ENCODE measurements at places on chromosomes 7 and 10.

GRCh38 chr7:117478836-117479224 lies 995 bp upstream of the CFTR start:
- DNase-seq = no peak

DNA sequence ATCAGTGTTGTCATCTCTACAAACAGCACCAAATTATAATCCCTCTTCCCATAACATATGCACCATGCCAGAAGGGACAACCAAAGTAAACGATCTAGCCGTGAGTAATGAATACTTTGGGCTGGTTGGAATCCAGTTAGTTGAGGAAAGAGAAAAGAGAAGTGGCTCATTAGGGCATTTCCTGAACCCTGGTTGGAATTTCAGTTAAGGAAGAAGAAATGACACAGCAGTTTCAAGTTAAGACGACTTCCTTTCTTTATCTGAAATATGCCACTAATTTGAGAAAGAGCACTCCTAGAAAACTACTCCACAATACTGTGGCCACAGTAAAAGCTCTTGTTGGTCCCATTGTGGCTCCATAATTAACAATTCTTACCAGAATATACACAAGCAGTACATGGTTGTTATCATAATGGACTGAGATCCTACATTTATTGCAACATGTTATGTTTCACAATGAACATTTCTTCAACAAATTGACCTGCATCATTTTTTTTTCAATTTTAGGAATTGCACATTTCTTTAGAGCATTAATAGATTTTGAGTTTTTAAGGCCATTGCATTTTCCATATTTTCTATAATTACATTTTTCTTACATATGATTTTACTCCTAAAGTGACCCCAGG lies at the start of gene TFEC:
TSS of gene TFEC (minus strand) at position 113 of the 626 bp plus-strand sequence. CDS start 46,322 bp downstream, outside the sequence.
- DNase-seq = no peak

- DNase-seq = no peak
These were observed 89.9 kb downstream of the RNF216 start for GRCh38 chr7:5691606-5692005.

GRCh38 chr7:53358269-53358668 lies 322.8 kb downstream of the POM121L12 start:
- no peak for DNase-seq

GRCh38 chr7:80107278-80107677 lies 27.4 kb upstream of the GNAI1 start:
- DNase-seq = no peak

- DNase-seq = no peak
These were observed 154.6 kb upstream of the TARP start for GRCh38 chr7:38428041-38428440.

DNA sequence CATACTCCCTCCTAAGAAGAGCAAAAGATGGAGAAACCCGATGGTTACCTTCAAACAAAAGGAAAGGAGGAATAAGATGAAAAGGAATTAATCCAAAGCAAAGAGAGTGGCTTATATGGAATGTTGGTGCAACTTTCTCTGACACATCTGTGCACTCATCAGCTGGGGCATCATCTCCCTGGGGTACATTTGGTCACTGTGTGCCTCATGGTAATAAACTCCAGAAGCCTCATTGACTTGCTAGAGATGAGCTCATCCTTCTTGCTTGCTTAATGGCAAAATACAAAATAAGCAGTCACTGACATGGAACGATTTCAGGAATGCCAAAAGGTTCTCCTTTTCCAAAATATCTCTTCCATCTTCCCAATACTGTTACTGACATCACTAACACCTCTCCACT lies 22.5 kb downstream of the CAV1 start:
- no peak for DNase-seq

- no peak for DNase-seq
These were observed 116.9 kb downstream of the CDCA7L start for GRCh38 chr7:21828841-21829240.

DNA sequence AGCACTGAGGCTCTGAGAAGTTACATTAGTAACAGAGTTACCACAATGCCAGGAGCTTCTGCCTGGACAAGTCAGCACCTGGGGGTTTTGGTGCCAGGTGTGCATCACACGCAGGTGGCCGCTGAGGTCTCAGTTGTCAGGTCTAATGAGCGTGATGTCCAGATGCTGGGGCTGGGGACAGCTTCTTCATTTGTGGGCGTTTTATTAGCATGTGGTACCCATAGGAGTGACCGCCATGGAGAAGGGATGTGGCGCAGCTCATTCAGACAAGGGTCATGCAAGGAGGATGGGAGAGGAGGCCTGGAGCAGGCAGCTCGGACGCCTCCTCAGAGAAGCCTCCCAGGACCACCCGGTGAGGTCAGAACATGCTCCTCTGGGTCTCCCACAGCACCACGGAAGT lies 27.8 kb downstream of the FAM241B start:
- no peak for DNase-seq

- DNase-seq = no peak
These were observed 767 bp downstream of the TACR2 start for GRCh38 chr10:69415951-69416350.

DNA sequence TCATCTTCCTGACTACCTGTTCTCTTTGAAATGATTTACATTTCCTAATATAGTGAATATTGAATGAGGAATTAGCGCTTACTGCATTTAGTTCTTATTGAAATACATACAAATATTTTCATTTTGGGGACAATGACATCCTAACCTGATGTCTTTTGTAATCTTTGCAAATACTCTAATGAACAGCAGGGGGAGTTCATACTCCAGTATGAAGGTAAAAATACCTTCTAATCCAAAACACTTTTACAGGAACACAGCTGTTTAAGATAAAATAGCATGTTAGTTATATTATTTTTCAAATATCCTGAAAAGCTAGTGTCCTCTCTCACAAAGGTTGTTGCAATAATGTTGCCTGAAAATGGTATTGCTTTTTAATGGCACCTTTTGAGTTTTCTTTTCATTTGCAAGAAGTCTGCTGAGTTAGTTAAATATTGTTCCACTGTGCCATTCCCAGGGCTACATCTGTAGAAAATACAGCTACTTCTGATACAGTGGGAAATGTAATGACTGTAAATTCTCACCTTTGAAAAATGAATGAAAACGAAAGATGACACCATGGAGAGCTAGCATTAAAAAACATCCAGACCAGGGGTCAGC lies 400.0 kb downstream of the PHF14 start:
- DNase-seq = no peak

DNA sequence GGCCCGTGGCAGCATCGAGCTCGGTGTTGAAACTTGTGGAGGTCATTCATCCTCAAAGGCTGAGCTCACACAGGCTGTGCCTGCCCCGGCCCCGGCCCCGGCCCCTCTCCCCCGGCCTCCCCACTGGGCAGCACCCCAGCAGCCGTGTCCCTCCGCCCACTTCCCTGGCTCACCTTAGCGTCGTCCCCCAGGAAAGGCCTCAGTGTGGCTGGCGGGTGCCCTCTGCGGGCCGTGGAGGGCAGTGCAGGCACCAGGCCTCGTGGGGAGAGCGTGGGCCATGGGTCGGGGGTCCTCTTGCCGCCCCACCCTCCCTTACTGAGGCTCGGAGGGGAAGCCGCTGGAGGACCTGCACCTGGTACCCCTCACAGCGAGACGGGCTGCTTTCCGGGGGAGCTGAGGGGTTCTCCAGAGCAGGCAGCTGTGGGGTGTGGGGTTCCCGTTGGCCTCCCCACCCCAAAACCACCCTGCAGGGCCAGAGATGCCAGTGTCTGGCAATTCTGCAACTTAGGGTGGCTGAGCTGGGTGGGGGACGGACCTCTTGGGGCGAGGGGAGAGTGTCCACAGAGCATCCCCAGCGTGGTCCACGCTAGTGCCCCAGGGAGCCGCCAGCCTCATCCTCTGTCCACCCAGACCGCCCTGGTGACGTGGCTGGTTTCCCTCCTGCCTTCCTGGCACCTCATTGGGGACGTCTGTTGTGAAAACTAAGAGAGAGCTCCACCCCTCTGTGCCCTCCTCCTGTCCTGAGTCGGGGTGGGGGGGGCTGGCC lies 44.2 kb upstream of the DPYSL4 start:
- DNase-seq = peak; percentile 21

DNA sequence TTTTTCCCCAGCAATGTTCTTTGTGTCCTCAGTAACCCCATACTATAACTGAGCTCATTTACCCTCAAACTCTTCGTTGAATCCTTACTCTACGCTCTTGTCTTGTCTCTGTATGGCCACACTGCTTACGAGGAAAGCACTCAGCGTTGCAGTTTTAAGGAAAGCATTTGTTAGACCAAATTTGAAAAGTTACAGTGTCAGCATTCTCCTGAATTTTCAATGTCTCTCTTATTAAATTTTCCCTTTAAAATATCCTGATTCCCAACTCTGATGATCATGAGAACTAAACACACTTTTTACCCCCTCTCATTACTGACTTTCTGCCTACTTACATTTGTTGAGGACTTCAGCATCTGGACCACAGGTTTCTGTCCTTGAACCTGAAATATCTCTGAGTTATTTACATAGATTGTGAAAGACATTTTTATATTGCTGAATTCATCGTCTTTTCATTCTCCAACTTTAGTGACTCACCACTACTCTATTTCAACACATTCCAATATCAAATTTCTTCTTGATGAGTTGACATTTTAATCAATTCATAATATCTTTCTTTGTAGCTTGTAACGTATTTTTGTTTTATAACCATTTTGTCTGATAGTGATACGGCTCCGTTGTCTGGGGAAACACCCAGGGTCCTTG lies 19.8 kb upstream of the VWDE start:
- no peak for DNase-seq

All from stimulated activated CD8-positive, alpha-beta memory T cell treated with anti-CD3 and anti-CD28 coated beads, Interleukin-7, amount 100 ng/mL, for 1 hour (primary cell).